ENCODE measurements at places on chromosomes 16 and 17.

GRCh38 chr16:30541502-30542329, 7.1 kb upstream of the ZNF747 start:
- no peak for DNase-seq

DNA sequence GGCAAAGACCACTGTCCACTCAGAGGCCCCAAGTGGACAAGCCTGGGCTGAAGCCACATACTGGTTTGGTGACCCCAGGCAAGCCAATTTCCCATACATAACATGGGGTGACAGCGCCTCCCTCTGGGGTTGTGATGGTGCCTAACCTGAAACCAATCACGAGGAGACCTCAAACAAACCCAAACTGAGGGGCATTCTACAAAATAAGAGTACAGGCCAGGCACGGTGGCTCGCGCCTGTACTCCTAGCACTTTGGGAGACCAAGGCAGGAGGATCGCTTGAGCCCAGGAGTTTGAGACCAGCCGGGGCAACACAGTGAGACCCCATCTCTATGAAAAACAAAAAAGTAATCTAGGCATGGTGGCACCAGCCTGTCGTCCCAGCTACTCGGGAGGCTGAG, 3.6 kb downstream of the P2RX5 start:
- DNase-seq, result no peak

GRCh38 chr17:41666237-41666641, 22.4 kb upstream of the EIF1 start:
- peak; percentile 62 for DNase-seq

DNA sequence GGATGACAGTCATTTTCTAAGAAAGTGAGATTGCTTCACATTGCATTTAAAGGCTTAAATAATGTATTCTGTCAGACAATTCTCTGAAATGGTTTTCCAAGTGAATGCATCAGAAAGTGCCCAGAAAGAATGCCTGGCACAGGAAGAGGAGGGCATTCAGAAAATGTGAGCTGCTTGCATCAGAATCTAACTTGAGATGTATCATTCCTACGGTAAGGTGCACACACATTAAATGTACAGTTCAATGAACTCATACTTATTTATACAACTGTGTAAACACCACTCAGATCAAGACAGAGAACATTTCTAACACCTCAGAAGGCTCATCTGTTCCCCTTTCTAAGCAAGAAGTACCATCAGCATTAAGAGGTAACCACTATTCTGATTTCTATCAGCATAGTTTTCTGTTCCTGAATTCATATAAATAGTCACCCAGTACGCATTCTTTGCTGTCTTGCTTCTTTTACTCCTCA, 638.0 kb downstream of the MAF start:
- no peak for DNase-seq

DNA sequence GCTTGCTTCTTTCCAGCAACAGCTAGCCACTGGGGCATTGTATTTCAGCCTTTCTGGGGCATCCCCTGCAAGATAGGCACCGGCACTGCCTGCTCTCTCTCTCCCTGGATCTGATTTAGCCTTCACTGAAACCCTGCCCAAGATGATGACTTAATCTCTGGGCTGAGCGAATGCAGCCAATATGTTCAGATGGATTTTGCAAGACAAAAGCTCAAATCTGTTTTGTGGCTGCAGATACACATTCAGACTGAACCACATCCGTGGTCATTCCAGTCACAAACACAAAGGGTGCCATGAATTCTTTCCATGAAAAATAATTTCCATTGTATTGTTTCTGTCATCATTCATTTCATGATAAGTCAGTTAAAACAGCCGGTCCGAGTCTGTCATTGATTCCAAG, 24.2 kb downstream of the SOST start:
- no peak for DNase-seq

GRCh38 chr16:57093666-57094564, 1.5 kb downstream of the CPNE2 start:
- no peak for DNase-seq

DNA sequence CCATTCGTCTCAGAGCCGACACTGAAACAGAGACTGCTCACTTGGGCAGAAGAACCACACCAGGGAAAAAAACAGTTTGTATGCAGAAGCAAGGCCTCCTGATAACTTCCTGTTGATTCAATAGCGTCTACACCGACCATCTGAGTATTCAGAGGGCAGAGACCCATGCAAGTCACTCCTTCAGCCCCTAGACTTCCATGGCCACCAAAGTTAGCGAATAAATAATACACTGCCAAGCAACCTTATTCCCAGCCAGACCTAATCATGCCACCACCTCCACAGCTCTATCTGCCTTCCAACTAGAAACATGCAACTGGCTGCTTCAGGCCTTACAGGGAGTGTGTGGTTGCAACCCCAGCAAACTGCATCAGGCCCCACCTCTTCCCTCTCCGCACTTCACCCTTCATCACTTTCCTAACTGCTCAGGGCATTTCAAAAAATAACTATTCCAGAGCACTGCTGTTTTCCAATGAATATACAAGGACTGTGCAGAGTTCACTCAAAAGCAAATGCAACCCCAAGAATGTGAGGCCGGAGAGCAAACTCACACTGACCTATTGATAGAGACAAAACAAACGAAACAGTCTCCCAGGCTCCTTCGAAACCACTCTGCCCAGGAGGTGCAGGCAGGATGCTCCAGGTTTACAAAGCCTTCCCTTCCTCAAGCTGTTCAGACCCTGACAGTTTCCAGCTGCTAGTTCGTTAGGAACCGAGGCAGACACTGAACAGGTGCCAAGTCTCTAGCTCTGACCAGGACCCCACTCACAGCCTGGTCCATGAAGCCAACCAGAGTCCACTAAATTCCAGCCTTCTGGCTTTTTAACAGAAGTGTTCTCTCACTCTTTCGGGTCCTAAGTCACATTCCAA, 3.6 kb downstream of the USP7 start:
- DNase-seq, result no peak

- no peak for DNase-seq
Observed at GRCh38 chr17:81682565-81683207, 911 bp downstream of the ARL16 start.

- DNase-seq, result no peak
Observed at GRCh38 chr17:63479495-63480184, 2.8 kb downstream of the ACE start.

- DNase-seq, result peak; percentile 79
Observed at GRCh38 chr17:4604111-4604644, 19.8 kb downstream of the SMTNL2 start.

- DNase-seq, result no peak
Observed at GRCh38 chr17:14134456-14134855, 65.2 kb downstream of the COX10 start.
